ENCODE measurements at places on chromosomes 1 and 21.
A peak's percentile ranks its signal among the peaks of the same experiment; 100 is the strongest.

DNA sequence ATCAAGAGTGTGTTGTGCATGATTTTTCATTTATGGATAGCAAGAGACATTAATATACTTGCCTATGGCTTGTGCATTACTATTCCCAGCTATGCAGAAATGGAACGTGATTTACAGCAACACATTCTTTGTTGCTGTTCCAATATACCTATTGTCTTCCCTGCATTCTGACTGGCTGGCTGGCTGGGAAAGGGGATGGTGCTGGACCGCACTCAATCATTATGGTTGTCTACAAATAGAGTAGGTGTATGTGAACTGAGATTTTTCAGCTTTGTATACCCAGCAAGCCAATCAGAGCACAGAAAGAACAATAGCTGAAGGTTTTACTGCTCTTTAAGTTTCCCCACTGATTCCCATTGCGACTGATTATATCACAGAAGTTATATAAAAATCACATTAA is 167.5 kb downstream of the ATG4C start:
- DNase-seq: no peak

DNA sequence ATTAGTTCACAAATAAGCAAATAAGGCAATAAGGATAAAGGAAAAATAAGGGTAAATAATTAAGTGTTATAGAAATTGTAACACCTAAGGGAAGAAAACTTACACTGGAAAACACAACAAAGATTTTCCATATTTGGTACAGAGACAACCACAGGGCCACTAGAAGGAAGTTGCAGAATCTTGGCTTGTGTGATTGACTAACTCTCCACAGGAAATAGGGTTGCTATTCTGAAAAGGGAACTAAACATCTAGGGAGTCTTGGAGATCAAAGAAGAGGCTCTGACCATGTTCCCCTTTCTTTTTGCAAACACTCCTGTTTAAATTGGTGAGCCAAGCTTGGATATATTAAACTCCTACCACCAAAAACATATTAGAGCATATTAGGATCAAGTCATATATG is 59.1 kb downstream of the APCS start:
- DNase-seq: no peak

DNA sequence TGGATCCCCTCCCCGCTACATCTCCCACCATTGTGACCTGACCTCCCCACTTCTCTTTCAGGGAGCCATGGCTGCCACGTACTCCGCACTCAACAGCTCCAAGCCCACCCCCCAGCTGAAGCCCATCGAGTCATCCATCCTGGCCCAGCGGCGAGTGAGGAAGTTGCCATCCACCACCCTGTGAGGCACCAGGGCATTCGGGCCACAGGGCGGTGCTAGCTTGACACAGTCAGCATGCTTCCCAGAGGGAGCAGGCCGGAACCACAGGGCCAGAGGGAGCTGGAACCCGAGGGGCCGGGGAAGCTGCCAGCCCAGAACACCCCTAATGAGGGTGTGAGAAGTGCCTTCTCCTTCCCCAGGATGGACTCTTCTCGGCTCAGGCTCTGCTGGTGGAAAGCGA is 44.5 kb downstream of the RPS6KA1 start:
- DNase-seq: no peak

GRCh38 chr1:81183051-81183450 is 617.7 kb upstream of the ADGRL2 start:
- DNase-seq: no peak

DNA sequence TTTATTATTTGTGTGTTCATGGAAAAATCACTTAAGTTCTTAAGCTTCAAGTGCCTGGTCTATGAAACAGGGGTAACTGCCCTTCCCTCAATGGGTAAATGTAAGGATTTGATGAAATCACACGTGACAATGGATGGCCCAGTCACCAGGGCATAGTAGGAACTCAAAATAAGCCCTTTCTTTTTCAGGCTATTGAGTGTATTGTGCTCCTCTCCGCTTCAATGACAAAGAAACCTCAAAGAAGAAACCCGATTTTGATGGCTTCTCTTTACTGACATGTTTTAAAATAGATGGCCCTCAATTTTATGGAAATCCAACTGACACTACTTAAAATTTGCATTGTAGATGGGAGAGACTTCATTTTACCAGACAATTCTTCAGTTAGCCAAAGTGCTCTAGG is 543.5 kb downstream of the OMA1 start:
- DNase-seq: no peak

DNA sequence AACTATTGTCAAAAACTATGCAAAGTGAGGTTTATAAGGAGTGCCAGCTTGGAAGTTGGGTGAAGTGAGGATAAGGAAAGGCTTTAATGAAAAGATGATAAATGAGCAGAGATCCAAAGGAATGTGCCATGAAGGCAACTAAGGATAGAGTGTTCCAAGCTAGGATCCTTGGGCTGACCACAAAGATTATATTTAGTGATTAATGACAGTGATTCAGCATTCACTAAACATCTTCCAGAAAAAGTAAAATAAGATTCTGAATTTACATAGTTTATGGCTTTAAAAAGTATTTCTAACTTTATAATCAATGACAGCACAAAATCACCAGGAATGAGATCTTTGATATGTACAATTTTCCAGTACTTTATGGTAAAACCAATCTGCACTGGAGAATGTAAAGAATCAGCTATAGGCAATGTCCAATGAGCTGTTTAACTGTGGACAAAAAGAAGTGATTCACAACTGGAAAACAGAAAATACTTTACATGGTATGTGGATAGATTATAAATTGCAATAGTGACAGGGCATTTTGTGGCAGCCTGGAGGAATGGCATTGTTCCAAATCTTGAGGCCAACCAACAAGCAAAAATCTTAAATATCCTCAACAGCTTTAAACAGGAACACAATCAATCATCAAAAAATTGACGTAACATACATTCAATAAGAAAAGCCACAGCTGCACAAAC is 91.2 kb upstream of the KCTD3 start:
- peak; percentile 44 for DNase-seq
